ENCODE measurements at places on chromosomes 2 and 18.
A peak's percentile ranks its signal among the peaks of the same experiment; 100 is the strongest.

- DNase-seq: no peak
Measured at GRCh38 chr2:142100139-142100873, 30.5 kb downstream of the LRP1B start.

DNA sequence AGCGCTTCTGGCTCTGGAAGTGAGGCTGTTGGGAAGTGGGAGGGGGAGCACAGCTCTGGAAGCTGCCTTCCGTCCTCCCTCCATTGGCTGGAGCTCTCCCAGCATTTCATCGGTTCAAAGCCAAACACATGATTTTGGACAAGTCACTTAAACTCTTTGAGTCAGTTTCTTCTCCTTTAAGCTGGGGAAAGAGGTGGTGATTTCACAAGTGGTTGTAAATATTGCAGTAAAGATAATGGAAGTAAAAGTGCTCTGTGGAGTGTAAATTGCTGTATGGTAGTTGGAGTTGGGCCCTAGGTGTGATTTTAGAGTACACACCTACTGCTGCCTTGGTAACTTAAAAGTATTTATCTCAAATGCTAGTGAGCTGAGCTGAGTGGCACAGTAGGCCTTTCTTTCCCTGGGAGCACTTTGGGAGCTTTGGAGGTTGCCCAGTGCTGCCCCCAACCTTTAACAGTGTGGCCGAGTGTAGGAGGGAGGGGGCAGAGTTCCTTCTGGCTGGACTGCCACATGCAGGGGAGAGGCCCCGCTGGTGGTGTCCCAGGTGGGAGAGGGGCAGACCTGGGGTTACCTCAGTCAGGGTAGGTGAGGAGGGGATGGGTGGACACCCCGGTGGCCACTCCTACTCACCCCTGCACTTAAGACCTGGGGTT is 54.7 kb downstream of the ASAP2 start:
- peak; percentile 51 for DNase-seq

GRCh38 chr2:239693761-239694415 is 293.1 kb upstream of the HDAC4 start:
- no peak for DNase-seq

DNA sequence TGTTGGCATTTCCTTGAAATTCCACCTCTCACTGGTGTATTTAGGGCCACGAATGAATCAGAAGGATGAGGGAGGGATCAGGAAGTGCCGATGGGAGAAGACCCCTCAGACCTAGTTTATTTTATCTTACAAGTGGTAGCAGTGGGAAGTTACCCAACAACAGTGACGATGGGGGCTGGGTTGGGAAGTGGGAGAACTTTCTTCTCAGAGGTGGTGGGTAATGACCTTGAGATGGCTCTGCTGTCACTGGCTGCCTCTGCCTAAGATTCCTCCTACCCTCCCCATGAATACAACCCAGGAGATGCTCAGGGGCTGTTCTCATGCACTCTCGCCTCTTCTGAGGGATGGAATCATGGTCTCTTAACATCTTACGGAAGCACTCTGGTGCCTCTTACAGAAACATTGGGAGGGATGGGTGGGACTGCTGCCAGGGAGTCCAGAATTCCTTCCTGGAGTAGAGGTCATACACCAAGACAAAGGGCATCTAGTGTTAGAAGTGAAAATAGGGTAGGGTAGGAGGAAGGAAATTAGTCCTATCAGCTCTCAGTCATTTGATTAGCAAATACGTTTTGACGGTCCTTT is 58.5 kb upstream of the TXNDC2 start:
- DNase-seq: no peak

- no peak for DNase-seq
Measured at GRCh38 chr2:113776949-113777348, 20.5 kb upstream of the SLC35F5 start.

DNA sequence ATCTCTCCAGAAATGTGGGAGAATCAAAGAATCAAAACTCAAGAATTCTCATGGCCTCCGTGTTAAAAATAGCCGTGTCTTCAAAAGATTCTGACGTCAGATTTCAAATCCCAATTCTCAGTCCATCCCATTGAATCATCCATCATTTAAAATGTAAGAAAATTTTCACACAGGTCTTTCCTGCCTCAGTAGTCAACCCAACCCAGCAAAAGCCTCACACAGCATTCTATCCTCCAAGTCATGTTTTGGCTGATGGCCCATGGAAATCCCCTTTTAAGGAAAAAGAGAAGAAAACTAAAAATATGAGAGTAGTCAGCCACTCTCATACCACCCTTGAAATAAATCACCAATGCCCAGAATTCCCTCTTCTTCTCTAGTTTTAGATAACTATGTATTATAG is 211.8 kb downstream of the C1D start:
- DNase-seq: no peak

- no peak for DNase-seq
Measured at GRCh38 chr2:26585966-26586365, 55.2 kb downstream of the CIB4 start.

DNA sequence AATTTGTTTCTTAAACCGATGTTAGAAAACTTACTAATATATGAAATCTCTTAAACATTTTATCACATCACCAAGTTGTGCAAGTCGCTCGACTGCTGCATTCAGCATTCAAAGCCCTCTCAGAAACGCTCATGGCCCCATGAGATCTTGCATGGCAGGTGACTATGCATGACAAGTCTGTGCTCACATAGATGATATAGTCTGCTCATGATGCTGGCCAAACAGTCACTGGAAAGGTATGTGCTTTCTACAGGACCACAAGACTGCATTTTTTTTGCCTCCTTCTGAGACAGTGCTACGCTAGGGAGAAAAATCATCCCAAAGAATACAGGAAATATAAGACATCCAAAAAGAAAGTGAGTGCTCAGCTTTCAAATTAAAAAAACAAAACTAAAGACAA is 98.3 kb upstream of the ZBTB14 start:
- no peak for DNase-seq

- no peak for DNase-seq
Measured at GRCh38 chr2:33146102-33146501, 199.3 kb downstream of the LTBP1 start.

DNA sequence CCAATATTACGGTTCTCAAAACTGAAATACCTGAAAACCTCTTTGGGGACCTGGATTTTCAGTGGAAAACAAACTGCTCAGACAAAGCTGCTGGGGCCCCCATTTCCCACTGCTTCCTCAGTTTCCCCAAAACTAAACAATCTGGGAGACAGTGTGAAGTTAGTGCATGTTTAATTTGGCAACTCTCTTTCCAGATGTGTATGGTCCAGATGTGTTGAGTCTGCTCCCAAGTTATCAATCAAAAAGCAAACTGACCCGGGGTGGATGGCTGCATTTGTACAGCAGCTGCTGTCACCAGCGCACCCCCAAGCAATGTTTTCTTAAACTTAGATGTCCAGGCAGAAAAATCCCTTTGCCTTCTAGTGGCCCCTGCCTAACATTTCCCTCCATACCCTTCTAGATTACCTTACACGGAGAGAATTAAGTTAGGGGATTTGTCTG is 136.9 kb downstream of the COPS8 start:
- no peak for DNase-seq

- no peak for DNase-seq
Measured at GRCh38 chr2:173692068-173692467, 273.1 kb downstream of the SP3 start.

GRCh38 chr2:129396980-129397599 is 582.4 kb upstream of the RAB6C start:
- no peak for DNase-seq

GRCh38 chr18:48740068-48740440 is 201.2 kb downstream of the CTIF start:
- DNase-seq: no peak

GRCh38 chr2:233303252-233303651 is 4.4 kb upstream of the SAG start:
- DNase-seq: no peak

DNA sequence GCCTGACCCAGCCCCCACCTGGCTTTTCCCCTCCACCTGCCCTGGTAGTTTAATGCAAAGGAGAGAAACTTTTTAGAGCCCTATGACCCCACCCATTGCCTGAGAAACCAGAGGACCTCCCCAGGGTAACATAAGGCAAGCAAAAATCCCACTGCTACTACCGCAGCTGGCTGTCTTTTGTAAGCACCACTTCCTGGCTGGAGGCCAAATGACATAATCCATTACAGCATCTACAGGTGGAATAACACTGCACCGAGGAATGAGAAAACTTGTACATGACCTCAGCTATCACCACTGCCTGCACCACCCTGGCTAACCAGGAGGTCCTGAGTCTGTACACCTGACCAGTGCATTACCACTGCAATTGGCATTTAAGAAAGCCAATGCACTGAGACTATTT is 149.6 kb upstream of the GALNT5 start:
- no peak for DNase-seq

DNA sequence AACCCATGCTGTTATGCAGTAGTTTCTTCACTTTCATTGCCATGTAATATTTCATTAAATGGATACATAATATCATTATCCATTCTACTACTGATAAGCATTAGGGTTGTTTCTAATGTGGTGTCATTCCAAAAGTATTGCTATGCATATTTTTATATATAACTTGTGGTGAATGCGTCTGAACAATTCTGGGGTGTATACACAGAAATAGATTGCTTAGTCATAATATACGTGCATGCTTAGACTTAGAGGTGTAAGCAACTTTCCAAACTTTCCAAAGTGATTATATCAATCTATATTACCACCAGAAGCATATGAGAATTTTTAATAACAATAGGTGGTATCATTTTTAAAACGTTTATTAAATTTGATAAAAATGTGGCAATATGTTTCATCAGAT is 540.9 kb downstream of the DSC3 start:
- DNase-seq: no peak

DNA sequence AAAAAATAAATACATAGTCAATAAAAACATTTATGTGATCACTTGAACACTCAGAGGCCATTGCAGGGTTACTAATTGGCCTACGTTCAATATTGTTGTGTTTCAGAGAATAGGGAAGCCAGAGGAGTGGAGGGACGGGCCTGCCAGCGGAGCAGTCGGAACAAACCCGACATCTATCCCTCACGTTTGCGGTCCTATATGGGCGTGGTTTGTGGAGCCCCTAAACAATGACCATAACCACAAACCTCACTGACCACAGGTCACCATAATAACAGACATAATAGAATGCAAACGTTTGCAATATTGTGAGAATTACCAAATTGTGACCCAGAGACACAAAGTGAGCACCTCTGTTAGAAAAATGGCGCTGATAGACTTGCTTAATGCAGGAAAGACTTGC is 19.5 kb upstream of the ZNF516 start:
- no peak for DNase-seq

- DNase-seq: peak; percentile 63
Measured at GRCh38 chr2:158965107-158965506, 3.3 kb upstream of the TANC1 start.

DNA sequence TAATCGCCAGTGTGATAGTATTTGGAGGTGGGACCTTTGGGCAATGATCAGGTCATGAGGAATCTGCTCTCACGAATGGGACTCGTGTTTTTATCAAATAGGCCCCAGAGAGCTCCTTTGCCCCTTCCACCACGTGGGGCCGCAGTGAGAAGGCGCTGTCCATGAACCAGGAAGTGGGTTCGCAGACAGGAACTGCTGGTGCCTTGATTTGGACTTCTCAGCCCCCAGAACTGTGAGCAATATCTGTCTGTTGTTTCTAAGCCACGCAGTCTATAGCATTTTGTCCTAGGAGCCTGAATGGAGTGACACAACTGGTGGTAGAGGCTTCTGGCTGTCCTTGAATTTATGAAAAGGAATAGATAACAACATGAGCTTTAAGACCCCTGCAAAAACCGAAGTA is 111.2 kb upstream of the HDAC4 start:
- no peak for DNase-seq

DNA sequence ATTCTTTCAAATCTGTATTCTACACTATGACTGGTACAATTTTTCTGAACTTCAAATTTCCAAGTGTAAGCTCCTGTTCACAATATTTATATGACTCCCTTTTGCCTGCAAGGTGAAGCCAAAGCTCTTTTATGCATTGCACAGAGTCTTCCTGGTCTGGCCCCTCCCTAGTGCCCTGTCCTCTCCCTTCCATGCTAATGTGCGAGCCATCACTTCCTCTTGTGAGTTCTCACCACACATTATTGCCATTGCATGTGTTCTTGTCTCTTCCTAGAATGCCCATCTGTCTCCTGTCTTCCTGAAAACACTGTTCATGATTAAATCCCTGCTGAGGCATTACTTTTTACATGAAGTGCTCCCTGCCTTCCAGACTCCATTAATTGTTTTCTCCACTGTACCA is 169.9 kb downstream of the MC4R start:
- no peak for DNase-seq

DNA sequence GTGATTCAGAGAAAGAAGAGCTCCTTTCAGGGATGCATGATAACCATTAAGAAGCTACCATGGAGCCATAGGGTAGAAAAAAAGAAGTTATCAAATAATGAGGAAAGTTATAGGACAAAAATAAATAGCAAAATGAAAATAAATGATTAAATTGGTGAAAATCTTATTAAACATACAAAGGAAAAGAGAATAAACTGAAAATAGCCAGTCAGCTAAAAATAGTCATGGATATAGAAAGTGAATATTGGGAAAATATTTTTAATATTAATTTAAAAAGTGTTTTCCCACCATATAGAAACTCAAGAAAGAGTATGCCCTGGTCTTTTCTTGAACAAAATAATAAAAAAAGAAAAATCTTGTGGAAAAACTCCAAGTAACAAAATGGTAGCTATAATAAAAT is 209.2 kb upstream of the CDH19 start:
- DNase-seq: no peak

Data from kidney (tissue), 22 donors.